ENCODE measurements at places on chromosomes 12 and 14.
A peak's percentile ranks its signal among the peaks of the same experiment; 100 is the strongest.

- no peak for DNase-seq
Measured at GRCh38 chr12:76782526-76782925, 18.6 kb downstream of the ZDHHC17 start.

GRCh38 chr12:49223590-49224369 lies 34.9 kb upstream of the TUBA1A start:
- no peak for DNase-seq

DNA sequence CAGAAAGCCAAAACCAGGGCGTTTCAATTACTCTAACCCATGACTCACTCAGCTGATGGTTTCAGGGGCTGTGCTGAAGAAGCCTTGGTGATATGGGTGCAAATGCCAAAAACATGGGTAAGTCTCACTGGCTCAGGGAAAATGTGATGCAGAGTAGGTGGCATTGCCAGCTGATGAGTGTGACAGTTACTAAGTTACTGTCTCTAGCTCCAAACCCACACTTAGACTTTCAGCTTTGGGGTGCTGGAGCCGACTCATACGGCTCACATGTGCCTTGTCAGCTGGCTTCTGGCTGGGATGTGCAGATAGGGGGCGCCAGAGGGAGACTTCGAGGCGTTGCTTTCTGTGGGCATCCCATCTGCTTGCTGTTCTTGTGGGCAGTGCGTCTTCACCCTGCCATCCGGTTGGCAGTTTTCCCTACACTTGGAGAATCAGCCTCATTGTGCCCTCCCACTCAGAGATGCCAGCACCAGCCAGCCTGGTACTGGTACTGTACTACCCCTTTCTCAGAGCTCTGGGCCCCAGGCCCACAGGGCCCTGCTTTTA lies 11.1 kb upstream of the KRT7 start:
- DNase-seq, result peak; percentile 33

DNA sequence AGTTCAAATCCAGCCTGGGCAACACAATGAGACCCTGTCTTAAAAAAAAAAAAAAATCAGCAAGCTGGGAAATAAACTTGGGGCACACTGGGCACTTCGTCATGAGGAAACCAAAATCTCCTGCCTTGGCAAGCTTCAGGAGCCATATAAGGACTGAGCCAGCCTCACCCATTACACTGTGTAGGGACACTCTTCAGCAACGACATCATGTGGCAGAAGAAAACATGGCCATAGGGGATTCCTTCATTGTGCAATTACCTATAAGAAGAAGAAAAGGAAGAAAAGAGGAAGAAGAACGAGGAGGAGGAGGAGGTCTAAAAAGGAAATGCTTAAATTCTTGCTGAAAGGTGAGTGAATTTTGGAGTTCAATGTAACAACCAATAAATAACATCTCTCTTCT lies 26.1 kb upstream of the IFNG start:
- DNase-seq, result no peak

GRCh38 chr14:48247977-48248376 lies 572.6 kb upstream of the MDGA2 start:
- no peak for DNase-seq

- no peak for DNase-seq
Measured at GRCh38 chr14:105388110-105388951, 10.0 kb upstream of the TEX22 start.

DNA sequence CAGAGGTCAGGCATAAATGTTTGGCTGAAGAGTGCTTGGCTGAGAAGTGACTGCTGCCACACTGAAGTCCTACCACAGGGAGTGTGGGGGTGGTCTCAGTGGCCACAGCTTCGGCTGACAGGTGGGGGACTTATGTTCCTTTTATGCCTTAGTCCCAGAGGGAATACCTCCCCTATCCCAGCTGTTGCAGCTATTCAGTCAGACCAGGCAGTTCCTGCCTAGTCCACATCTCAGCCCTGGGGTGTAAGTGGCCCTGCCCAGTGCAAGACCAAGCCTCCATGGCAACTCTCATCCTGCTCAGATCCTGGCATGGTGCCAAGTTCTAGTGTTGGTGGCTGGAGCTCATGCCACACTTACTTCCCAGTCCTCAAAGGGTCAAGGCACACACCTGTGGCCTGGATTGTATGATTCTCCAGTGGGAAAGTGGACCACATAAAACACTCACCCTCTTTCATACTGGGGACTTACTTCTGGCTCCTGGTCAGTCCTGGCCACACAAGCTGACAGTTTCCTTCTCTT lies 161.3 kb upstream of the CAND1 start:
- no peak for DNase-seq

GRCh38 chr14:67411370-67411769 lies 595 bp downstream of the PLEK2 start:
- no peak for DNase-seq

DNA sequence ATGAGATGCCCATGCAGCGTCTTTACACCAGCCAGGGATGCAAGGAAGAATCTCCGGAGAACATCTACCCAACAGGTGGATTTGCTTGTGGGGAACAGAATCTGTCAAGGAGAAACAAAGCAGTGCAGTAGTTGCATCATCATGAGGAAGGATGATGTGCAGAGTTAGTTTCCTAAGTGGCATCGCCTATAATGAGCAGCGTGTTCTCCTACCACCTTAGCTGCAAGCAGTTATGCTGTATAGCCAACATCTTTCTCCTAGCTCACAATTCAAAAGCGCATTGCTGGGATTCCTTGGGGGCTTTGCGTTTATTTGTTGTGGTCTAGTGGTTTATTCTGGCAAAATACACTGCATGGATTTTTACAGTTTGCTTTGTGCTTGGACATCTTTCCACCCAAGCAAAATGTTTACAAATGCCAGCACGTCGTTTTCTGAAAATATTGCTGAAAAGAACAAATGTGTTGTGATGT lies 233.0 kb downstream of the RGS6 start:
- DNase-seq, result no peak

DNA sequence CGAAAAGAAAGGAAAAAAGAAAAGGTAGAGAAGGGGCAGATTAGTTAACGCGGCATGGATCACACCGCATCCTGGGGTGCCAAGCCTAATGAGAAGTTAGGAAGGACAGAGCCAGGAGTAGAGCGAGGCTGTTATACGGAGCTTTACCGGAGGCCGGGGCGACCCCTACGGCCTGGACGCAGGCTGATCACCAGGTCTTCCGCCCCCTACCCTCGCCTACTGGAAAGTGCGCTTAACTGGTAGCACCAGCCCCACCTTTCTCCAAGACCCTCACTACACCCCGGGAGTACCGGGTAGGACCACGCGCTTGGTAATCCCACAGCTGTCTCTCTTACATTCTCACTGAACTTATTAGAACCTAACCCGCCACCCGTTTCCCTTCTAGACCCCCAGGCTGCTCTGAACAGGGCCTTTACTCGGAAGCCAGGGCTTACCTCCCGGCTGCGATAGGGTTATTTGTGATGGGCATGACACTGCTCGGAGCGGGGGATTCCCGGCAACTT lies 33.8 kb downstream of the WBP11 start:
- DNase-seq, result no peak

GRCh38 chr12:120225852-120226640 lies 25.1 kb upstream of the RPLP0 start:
- peak; percentile 68 for DNase-seq

Measured in NCI-H2081 (cell line).